ENCODE measurements at places on chromosomes 4 and X.

- DNase-seq, result no peak
These were observed 63.2 kb upstream of the WWC2 start for GRCh38 chr4:183035726-183036415.

GRCh38 chr4:2284161-2284933 lies 22.4 kb upstream of the MXD4 start:
- DNase-seq, result no peak

GRCh38 chr4:10671366-10671765 lies 13.2 kb downstream of the CLNK start:
- DNase-seq, result peak; percentile 50

- DNase-seq, result no peak
These were observed 28.1 kb upstream of the FRMPD3 start for GRCh38 chrX:107421337-107421861.

- DNase-seq, result no peak
These were observed 138.8 kb downstream of the NDST3 start for GRCh38 chr4:118173126-118173525.

GRCh38 chrX:30941898-30942297 lies 52.8 kb upstream of the TAB3 start:
- DNase-seq, result no peak

GRCh38 chr4:173642509-173642908 lies 112.5 kb upstream of the HAND2 start:
- no peak for DNase-seq

DNA sequence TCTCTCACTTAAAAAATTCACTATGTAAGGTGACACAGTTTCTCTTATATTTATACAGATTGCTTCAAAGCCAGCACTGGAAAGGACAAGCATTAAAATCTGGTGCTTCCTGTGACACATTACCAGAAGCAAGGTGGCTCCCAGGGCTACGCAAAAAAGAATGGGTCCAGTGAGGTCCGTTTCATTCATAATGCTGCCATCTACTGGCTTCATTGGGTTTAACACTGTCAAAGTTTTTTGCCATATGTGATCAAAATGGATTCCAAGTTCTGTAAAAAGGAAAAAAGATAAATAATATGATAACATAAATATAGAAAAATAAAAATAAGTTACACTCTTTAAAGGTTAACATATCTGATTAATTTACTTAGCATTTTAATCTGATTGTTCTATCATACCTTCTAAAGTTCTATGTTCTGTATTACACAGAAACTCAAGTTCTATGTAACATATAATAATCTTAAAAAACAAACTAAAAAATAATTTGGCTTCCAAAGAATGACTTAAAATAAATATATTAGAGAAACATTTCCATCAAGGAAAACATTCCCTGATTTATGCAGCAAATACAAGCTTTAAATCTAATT lies 22.1 kb downstream of the YIPF7 start:
- peak; percentile 57 for DNase-seq

- DNase-seq, result no peak
These were observed 14.0 kb downstream of the PNMA6F start for GRCh38 chrX:153307276-153308178.

DNA sequence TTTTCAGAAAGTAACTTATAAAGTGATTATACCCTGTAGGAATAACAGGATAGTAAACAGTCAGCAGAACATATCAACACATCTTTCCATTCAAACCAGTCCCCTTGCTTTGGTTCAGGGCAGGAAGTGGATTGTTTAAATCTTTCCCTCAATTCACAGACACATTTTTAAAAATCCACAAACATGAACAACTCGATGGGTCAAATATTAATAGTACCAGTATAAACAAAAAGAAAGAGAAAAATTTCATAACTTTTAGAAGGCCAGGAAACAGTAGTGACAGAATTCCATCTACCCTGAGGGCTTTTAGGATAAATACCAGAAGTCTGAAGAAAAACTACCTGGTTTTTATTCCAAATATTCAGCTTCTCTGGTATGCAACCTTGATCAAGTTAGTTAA lies 1072.8 kb upstream of the PABPC4L start:
- no peak for DNase-seq

DNA sequence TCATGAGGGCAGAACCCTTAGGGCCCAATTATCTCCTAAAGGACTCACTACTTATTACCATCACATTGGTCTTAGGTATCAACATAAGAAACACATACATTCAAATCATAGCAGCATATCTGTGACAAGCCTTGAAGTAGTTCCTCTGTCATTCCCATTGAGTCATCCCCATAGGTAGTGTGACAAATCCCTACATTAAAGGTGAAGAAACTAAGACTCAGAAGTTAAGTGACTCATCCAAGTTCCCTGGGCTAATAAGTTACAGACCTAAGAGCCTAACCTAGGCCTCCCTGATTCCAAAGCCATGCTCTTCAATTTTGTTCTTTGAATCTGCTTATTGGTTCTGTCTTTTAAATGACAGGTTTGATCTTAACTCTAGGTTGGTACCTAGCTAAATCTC lies 58.2 kb downstream of the CD38 start:
- no peak for DNase-seq

DNA sequence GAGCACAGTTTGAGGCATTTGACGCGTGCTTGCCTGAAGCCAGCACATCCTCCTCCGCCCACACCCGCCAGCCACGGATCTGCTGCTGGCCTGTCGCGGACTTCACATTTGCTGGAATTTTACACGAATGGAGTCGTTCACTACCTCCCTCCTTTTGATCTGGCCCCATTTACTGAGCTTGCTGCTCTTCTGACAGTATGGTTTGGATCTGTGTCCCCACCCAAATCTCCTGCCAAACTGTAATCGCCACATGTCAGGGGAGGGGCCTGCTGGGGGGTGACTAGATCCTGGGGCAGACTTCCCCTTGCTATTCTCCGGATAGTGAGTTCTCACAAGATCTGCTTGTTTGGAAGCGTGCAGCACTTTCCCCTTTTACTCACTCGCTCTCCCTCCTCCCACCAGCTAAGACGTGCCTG lies 19.9 kb upstream of the CPLX1 start:
- no peak for DNase-seq

DNA sequence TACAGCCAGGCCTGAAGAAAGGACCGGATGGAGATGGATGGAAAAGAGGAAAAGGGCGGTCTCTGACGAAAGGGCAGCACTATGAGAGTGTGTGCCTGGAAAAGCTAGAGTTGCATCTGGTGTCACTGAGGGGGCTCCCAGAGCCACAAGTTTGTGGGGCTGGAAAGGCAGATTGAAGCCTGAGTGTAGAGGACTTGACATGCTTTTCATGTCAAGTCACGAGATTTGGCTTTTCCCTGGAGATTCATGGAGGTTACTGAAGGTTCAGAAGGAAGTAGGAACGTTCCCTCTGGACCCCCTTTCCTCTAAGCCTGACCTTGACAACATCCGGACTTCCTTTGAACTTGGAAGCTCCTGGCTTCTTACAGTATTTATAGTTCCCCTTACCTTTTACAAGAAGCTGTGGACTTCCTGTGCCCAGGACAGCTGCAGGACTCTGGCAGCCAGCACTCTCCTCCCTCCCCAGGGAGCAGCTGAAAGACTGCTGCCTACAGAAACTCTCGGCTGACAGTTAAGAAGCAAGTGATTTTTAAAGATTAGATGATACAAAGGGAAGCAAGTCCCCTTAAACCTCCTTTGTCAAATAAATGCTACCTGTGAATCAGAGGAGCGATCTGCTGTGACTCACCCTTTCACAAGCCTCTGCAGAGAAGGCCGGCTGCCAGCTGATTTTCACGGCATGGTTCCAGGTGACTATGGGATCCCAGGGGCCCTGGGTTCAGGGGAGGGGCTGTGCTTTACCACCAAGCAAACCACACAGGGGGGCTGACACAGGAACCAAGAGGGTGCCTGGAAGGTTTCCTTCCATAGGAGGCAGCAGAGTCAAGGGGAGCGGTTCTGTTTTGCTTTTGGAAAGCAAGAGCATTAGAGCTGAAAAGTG lies 72.9 kb upstream of the STIM2 start:
- DNase-seq, result peak; percentile 30

DNA sequence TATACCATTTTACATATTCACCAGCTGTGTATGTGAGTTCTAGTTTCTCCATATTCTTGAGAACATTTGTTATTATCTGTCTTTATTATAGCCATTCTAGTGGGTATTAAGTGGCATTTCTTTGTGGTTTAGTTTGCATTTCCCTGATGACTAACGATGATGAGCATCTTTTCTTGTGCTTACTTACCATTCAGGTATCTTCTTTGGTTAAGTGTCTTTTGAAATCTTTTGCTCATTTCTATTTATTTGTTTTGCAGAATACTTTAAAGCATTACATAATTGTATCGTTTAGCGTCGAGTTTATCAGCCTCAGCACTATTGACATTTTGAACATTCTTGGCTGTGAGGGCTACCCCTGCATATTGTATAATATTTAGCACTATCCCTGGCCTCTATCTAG lies 85.4 kb downstream of the FRMPD4 start:
- DNase-seq, result no peak

- no peak for DNase-seq
These were observed 277.4 kb downstream of the PAPSS1 start for GRCh38 chr4:107442538-107443111.

- no peak for DNase-seq
These were observed 429.2 kb upstream of the TRAM1L1 start for GRCh38 chr4:117514391-117515175.

- no peak for DNase-seq
These were observed 1.5 kb downstream of the FHDC1 start for GRCh38 chr4:152937336-152938236.

- DNase-seq, result no peak
These were observed 184.8 kb downstream of the ARHGAP24 start for GRCh38 chr4:85659610-85660218.

GRCh38 chr4:5916229-5916628 lies 23.3 kb upstream of the CRMP1 start:
- DNase-seq, result no peak

- no peak for DNase-seq
These were observed 1344.3 kb downstream of the ADGRL3 start for GRCh38 chr4:62544428-62544827.

DNA sequence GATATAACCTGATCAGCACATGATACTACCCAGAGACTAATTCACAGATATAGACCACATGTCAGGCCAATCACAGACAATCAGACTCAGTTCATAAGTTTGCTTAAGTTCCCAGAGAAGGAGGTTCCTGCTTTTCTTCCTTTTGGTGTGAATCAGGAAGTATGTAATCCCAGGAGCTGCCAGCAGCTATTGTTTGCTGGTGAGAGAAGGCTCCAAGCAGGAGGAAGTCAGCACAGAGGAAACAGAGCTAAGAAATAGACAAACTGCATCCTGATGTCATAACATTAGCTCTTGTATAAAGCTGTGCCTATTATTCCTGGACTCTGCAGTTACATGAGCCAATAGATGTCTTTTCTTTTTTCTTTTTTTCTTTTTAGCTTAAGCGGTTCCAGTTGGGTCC lies 50.9 kb downstream of the UCHL1 start:
- no peak for DNase-seq

DNA sequence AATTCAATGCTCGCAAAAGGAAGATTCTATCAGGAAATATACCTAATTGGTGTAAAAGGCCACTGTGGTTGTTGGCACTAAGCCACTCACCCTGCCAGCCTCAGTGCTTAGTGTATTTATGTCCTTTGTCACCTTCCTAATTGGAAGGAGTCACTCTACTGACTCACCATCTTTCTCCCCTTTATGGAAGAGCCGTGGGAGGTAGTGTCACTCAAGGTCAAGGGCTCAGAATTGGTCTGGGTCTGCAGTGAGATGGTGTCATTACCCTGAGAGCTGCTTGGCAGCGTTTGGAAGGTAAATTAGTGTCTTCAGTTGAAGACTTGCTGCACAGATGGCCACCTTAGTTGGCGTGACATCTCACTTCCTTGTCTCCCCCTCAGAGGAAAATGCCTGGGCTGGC lies 41.7 kb upstream of the CDKN2AIP start:
- DNase-seq, result no peak

- DNase-seq, result no peak
These were observed 27.1 kb upstream of the SLC25A6 start for GRCh38 chrX:1418901-1419544.

- peak; percentile 17 for DNase-seq
These were observed 6.0 kb downstream of the GAGE10 start for GRCh38 chrX:49309401-49309981.

DNA sequence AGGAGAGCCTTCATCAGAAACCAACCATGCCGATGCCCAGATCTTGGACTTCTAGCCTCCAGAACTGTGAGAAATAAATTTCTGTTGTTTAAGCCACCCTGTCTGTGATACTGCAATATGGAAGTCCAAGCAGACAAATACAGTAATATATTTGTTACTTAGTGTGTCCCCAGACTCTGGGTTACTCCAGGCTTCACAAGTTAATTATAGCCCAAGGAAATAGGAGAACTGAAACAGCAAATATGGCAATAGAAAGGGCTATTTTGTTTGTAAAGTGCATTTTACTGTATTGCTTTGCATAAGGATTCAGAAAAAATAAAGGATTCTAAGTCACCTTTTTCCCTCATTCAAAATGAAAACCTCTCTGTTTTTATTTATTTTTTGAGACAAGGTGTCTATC lies 15.7 kb downstream of the TIGD4 start:
- DNase-seq, result no peak

GRCh38 chr4:186017801-186018200 lies 51.2 kb upstream of the TLR3 start:
- no peak for DNase-seq

DNA sequence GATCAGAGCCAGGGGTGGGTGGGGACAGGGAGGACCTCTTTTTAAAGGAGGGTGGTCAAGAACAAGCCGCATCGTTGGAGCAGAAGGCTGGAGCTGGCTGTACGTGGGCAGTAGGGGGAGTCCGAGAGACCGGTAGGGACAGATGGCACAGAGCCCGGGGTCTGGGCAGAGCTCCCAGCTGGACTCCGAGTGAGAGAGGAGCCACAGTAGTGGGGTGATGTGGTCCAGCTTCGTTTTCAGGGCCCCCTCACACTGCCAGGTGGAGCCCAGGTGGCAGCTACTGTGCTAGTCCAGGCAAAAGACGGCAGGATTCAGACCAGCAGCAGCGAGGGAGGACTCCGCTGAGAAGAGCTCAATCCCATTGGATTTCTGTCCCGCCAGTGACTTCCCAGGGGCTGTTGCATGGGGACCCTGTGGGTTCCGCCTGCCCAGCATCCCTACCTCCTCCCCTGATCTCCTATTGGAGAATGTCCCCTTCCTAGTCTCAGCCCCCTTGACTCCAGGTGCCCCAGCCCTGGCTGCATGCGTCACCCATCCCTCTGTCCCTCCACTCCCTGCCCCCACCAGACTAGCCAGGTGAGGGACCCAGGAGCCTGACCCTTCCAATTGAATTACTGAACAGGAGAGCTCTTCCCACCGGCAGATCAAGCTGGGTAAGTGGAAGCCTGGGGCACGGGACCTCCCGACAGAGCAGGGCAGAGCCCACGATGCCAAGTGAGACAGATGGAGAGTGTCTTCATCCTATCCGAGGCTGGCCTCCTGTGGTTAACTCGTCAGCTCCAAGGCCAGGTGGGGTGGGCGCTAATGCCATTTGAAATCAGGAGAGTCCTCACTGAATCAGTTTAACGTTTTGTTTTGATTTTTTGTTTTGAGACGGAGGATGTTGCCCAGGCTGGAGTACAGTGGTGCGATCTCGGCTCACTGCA lies 2.9 kb downstream of the ARHGAP4 start:
- DNase-seq, result no peak

DNA sequence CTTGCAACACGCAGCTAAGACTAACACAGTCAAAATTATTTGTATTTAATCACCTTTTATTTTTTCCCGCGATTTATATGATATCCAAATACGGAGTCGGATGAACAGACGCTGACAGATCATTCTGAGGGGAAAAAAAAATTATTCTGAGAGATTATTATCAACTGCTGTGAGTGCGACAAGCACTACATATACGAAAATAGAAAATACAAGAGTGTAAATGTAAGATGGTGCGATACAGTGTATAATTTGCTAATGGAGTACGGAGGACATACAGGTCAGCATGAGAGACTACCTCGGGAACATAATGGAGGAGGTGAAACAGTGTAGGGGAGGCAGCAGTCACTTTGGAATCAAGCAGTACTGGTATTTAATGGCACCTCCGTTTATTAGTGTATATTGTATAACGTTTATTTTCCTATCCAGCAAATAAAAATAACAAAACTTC lies 2.8 kb upstream of the LIN54 start:
- DNase-seq, result peak; percentile 17
